ENCODE measurements at places on chromosomes 2 and 18.

DNA sequence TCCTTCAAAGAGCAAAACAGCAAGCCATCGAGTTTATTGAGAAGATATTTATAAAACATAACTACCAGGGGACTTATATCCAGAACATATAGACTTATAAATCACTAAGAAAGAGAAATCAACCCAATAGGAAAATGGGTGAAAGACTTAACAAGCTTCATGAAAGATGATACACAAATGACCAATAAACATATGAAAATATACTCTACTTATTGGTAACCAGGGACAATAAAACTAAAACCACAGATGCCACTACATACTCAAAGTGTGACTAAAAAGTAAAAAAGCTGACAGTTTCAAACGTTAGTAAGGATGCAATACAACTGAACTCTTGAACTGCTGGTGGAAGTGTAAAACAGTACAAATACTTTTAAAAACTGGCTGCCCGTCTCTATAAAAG lies 154.3 kb downstream of the TMEM163 start:
- no peak for DNase-seq

DNA sequence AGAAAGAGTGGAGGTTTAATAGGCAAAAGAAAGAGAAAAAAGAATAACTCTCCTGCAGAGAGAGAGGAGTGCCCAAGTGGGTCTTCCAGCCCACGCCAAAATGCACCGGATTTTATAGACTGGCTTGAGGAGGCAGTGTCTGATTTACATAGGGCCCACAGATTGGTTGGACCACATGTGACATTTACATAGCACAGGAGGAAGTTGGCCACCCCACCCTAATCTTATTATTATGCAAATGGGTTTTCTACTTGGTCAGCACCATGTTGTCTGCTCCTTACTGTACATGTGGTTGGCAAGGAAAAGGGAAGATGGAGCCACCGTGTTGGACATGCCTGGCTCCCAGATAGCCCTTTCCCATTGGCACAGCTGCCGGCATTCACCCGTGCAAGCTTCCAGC lies 56.8 kb downstream of the SP110 start:
- DNase-seq, result no peak

DNA sequence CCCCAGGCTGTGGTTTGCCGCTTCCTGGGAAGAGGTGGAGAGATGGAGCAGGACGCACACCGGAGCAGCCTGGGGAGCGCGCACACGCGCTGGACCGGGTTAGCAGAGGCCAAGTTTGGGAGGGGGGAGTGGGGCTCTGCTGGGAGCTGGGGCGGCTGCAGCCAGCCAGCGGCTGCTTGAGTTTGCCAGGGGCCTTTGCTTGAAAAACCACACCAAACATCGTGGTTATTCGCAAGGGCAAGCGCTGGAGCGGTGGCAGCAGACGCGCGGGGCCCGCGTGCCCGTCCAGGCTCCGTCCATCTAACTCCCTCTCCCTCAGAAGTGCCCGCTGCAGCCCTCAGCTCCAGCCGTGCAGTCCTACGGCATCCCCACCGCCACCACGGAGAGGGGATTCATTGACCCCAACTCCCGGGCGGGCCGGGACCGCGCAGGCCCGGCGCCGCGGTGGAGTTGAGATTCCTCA lies 4.6 kb downstream of the PTGR3 start:
- no peak for DNase-seq

DNA sequence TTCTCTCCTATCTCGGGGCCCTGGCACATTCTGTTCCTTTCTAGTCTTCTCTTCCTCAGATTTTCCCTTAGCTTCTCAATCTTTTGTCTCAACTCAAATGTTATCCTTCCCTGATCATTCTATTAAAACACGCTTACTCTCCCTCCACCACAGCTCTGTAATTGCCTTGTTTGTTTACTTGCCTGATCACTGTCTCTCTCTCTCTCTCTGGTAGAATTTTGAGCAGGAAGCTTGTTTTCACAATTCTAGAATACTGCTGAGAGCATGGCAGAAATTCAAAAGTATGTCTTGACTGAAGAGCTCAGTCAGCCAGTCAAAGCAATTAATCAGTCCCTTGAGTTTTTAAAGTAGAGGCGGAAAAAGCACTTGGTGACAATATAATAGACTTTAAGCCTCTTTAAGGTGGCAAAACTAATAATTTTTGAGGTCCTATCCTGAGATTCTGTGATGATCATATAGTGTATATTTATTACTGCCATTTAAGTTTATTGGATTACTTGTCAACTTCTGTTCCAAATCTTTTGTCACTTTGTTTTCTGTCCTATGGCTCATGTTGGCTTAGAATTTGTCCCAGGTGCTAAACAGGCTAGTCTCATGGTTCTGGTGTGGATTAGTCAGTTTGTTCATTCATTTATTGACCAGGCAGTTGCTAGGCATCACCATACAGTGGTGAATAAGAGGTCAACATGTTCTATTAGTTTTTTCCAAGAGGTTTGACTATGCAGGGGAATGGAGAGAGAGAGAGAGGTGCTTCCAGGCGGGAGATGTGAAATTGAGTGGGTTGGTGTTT lies 2.3 kb downstream of the PSMD1 start:
- DNase-seq, result no peak

All from NCI-H748 treated with DMSO at 0.1 percent for 48 hours (cell line).